ENCODE measurements at places on chromosomes 13 and 19. TPM values are rescaled to one million over a fixed set of nuclear protein-coding genes. Genes with fewer than 3 reads are reported as not detected.

DNA sequence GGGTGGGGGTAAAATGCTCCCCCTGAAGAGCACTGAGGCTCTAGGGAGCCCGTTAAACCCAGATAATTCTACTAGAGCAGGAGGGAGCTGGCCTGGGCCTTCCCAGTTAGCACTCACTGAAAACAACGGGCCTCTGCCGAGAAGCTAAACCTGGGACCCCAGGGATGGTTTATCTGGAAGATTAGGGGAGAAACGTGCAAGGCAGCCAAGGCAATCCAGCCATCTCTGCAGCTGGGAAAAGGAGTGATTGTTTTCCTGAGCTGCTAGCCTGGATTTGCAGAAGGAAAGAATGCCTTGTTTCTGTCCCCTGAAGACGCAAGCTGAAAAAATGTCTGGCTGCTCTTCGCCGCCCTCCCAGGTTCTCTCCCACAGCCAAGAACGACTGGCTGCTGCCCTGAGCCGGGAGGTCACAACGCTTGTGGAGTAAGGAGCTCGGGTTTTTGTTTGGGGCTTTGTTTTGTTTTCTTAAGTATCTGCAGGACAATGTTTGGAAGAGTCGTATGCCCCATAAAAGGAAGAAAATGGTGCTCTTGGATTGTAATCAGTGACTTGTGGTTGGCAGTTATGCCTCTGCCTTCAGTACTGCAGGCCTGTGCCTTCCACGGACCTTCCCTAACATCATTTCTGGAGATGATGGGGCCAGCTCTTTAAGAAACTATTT, 31.5 kb downstream of the COL4A2 start:
- no peak for DNase-seq

GRCh38 chr13:104984296-104984818, 1551.1 kb downstream of the EFNB2 start:
- DNase-seq, result peak; percentile 19

DNA sequence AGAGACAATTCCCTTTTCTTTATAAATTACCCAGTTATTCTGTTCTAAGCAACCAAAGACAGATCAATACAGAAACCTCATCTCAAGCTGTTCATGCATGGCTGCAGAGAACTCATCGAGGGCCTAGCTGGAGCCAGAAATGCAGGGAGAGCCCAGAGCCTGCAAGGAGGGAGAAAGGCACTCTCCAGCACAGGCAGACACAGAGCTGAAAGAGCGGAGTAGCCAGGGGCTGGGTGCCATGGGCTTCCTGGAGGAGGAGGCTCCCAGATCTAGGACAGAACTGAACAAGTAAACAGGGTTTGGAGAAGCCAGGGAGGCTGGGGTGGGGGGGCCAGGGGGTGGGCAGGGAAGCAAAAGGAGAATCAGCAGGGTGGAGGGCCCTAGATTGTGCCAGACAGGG, 144.2 kb upstream of the ZNF507 start:
- no peak for DNase-seq

GRCh38 chr13:31946091-31946770, 85.3 kb upstream of the FRY start:
- no peak for DNase-seq

DNA sequence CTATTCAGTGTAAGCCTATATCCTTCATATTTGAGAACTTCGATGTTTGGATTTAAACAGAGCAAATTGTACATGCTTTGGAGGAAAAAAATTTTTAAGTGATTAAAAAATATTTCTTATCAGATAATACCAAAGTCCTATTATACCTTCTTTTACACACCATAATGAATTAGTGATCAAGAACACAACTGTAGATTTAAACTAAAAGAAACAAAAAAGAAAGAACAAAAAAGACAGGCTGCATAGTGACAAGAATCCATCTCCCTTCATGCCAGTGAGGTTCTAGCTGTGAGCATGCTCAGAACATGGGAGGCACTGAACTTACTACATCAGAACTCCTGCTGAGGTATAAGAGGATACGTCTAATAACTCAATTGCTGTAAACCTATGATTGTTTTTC, at the start of gene RXFP2:
Gene RXFP2 (plus strand): TSS at position 301 of the 400 bp plus-strand sequence. CDS start 87 bp downstream, at position 388.
- no peak for DNase-seq

GRCh38 chr13:41222259-41222852, 28.0 kb upstream of the KBTBD7 start:
- no peak for DNase-seq

GRCh38 chr19:49872245-49873128, 4.7 kb downstream of the AKT1S1 start:
- no peak for DNase-seq

The MAMSTR gene
- polyA plus RNA-seq, result 4.5 TPM
